ENCODE measurements at places on chromosomes 16 and 17.
A peak's percentile ranks its signal among the peaks of the same experiment; 100 is the strongest.

- no peak for DNase-seq
Measured at GRCh38 chr17:51590071-51590656, 329.8 kb downstream of the UTP18 start.

- DNase-seq = no peak
Measured at GRCh38 chr16:66930189-66930588, 4.0 kb downstream of the CIAO2B start.

- DNase-seq = no peak
Measured at GRCh38 chr16:82081264-82081663, 46.2 kb downstream of the HSD17B2 start.

DNA sequence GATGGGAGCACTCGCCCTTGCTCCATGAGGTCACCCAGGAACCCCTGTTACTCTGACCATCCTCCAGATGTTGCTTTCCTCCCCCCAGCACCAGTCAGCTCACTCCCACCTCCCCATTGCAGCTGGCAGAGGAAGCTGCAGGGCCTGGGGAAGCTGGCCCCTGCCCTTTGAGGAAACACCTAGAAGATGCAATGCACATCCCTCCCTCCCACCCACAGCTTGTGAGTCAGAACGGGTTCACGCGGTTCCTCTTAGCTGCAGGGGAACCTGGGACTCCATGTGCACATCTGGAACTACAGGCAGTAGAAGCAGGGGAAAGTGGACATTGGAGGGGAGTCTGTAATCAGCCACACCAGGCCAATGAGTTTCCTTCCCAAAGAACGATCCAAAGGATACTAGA is 96.9 kb downstream of the KATNIP start:
- DNase-seq = no peak

- DNase-seq = no peak
Measured at GRCh38 chr16:77158293-77158692, 32.7 kb upstream of the MON1B start.

DNA sequence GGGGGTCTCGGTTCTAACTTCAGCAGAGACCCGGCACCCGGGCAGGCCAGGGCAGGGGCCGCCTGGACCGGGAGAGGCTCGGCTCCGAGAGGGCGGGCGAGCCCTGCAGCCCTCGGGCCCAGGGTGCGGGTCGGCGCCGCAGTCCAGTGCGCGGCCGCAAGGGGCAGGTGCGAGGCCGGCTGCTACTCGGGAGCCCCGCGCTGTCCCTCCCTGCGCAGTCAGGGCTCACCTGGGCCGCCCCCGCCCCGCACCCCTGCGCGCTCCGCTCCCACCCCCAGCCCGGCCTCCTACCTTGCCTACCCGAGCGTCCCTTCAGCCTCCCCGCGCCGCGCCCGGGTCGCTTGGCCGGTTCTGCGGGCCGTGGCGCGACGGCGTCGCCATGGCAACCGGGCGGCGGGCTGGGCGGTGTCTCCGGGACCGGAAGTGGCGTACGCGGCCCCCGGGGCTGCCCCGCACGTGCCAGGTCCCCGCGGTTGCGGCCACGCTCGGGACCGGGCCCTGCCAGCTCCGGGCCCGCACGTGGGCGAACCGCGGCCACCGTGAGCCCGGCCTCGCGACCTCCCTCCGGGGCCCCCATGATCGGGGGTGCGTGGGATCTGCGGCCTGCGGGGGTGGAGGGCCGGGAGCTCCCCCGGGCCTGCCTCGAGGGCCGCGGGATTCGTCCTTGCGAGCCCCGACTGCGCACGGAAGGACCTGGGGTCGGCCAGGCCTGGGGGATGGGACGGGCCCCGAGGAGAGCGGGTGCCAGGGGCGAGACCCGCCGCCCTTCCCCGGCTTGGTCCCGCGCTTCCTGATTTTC is at the start of gene CYB561:
Gene CYB561, minus strand, starts transcription at position 353 of the 799 bp plus-strand sequence. CDS start 8,759 bp downstream, outside the sequence.
- peak; percentile 81 for DNase-seq

GRCh38 chr16:26993511-26993910 is 73.2 kb upstream of the C16orf82 start:
- DNase-seq = no peak

DNA sequence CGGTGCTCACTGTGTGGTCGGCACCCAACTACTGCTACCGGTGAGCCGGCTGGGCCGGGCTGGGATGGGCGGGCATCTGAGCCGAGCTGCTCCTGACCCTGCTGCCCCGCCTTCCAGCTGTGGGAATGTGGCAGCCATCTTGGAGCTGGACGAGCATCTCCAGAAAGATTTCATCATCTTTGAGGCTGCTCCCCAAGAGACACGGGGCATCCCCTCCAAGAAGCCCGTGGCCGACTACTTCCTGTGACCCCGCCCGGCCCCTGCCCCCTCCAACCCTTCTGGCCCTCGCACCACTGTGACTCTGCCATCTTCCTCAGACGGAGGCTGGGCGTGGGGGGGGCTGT is 6.9 kb downstream of the TBX6 start:
- DNase-seq = no peak

- DNase-seq = no peak
Measured at GRCh38 chr17:49187301-49187700, 23.1 kb downstream of the GNGT2 start.

- DNase-seq = no peak
Measured at GRCh38 chr16:10210944-10211343, 28.7 kb upstream of the GRIN2A start.

GRCh38 chr17:36923814-36924221 is 13.5 kb upstream of the LHX1 start:
- no peak for DNase-seq

DNA sequence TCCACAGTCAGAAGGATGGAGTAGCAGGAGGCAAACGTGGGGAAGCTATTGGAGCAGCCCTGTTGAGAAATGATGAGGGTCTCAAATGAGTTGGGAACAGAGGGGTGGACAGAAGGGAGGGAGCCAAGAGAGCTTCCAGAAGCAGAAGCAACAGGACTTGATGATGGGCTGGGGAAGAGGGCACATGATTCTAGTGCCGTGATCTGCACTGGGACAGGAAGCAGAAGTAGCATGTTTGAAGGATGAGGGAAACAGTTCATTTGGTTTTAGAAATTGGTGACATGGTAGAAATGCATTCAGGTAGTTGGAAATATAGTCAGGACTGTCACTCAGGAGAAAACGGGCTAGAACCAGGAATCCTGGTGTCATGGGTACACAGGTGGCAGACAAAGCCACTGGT is 19.4 kb downstream of the EMP2 start:
- DNase-seq = no peak
